ENCODE measurements at places on chromosomes 7 and 10.

DNA sequence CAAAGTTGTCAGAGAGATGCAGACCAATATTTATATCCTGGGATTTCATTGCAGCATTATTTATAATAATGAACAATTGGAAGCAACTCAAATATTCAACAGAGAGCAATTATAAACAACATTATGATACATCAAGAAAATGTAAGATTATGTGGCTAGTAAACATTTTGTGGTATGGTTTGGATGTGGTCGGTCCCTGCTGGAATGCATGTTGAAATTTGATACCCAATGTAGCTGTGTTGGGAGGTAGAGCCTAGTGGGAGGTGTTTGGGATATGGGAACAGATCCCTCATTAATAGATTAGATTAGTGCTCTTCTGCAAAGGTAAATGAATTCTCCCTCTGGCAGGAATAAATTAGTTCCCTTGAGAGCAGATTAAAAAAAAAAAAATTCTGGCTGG, 350.9 kb downstream of the ANKRD30A start:
- DNase-seq = no peak

GRCh38 chr10:97121041-97121440, 64.7 kb downstream of the SLIT1 start:
- DNase-seq = no peak

DNA sequence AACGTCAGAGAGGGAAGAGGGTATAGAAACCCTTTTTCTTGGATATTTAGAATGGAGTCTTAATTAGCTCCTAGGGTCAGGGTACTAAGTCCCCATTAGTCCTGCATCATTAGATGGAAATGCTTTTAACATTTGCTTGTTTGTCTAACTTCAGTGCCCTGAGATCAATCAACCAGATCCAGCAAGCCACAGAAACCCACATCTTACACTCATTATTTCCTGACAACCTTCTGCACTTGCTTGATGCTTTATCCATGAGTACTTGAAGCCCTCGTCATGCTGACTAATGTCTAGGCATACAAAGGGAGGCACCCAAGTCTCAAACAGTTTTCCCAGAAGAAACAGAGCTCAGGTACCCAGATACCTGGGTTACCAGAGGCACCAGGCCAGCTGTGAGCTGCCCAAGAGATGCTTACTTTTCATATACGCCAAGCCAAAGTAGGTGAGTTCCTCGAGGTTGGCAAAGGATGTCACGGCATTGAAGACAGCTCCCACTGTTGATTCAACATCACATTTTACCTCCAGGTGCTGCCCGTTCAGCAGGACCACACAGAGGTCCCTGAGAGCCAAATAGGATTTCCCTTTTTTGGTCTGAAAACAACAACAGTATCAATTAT, 42.7 kb downstream of the FRMPD2 start:
- DNase-seq = no peak

DNA sequence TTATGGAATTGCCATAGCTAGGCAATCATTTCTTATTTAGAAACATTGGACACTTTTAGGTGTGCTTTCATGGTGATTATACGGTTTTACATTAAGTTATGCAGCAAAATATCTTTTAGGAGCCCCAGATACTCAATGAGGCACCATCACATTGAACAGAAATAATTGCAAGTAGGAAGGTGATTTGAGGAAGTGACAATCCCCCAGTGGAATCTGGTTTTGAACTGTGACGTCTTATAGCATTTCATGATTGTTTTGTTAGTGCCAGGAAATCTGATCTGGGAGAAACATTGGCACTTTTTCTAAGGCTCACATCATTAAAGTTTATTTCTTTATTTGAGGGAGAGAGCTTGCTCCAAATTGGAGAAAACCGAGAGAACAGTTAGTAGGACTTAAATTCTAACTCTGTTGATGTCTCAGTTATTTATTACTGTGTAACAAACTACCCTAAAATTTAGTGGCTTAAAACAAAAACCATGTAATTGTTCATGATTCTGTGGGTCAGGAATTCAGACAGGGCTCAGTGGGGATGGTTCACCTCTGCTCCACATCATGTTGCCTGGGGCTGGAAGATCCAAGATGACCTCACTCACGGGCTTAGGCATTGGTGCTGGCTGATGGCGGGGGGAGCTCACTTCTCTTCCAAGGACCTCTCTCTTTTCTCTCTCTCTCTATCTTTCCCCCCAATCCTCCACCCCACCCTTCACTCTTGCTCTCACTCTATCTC, 78.2 kb upstream of the STEAP1B start:
- DNase-seq = peak; percentile 53

DNA sequence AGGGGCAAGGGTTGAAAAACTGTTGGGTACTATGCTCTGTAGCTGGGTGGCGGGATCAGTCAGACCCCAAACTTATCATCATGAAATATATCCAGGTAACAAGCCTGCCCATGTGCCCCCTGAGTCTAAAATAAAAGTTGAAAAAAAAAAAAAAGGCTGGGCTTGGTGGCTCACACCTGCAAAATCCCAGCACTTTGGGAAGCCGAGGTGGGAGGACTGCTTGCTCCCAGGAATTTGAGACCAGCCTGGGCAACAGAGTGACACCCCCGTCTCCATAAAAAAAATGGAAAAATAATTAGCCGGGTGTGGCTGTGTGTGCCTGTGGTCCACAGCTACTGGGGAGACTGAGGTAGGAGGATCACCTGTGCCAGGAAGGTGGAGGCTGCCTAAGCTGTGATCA, 83.5 kb downstream of the VIPR2 start:
- DNase-seq = no peak

DNA sequence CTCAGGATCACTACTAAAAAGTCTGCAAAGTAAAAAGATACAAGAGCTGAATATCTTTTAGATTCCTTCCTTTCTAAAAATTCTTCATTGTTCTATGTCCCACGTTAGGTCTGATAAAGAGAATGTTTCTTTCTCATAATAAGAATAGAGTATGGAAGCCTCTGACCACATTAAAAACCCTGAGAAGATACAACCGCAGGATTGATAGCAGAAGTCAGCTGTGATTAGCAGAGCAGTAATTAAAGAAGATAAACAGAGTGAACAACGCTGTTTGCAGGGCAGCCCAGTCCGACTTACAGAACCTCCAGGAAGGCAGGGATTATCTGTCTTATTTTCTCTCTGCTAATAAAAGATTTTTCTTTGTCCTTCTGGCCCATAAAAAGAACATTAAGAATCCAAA, 31.4 kb upstream of the PITRM1 start:
- no peak for DNase-seq

- DNase-seq = no peak
Measured at GRCh38 chr7:104980841-104981671, 32.9 kb upstream of the KMT2E start.

- peak; percentile 27 for DNase-seq
Measured at GRCh38 chr7:17663061-17663675, 277.1 kb downstream of the SNX13 start.

DNA sequence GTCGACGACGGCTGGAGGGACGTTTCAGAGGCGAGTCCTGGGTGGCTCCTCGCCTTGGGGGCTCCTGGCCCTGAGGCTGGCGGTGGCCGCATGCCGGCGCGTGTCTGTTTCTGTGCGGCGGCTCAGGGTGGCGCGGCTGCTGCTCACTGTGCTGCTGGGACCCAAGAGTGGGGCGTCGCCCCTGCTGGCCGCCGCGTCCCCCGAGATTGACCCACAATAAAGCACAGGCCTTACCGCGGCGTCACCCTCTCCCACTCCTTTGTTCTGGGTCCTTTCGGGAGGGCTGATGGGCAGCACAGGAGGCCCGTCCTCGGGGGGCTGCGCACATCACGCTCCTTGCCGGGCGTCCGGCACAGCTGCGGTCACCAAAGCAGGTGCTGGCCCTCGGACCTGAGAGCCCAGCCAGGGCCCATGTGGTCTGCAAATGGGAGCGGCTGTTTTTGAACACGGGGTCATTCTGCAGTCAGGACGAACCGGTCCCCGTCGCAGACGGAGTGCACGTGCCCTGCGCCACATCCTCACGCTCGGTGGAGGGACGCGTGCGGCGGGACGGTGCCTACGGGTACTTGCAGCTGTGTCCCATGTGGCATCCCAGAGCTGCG, 19.2 kb downstream of the GET4 start:
- no peak for DNase-seq

DNA sequence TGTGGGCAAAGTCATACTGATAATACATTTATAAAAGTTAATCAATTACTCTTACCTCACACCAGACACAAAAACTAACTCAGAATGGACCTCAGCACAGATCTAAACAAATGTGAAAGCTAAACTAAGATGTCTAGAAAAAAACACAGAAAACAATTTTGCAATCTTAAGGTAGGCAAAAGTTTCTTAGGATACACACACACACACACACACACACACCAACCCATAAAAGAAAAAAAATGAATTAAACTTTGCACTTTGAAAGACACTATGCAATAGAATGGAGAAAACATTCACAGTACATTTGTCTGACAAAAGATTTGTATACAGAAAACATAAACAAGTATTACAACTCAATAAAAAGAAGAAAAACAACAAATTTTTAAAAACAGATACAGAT, 70.8 kb upstream of the ZNRF2 start:
- no peak for DNase-seq

- peak; percentile 34 for DNase-seq
Measured at GRCh38 chr10:62093863-62094291, 174.8 kb downstream of the RTKN2 start.

GRCh38 chr7:150909200-150909995, 57.1 kb downstream of the AOC1 start:
- no peak for DNase-seq

DNA sequence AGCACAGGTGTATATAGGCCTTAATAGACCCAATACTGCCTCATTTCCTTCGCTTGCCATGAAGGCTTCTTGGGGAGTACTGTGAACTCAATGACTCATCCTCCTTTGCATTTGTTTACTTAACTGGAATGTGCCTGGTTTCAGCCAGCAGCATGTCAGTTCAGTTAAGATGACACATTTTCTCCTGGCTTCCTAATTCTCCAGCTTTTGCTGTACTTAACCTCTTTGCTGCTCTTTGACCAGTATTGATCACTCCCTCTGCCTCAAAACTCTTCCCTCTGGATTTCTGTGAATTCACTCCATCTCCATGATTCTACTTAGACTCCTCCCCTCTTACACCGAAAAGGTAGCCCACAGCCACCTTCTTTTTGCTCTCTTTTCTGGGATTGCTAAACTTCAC, 135.7 kb downstream of the MAGI2 start:
- no peak for DNase-seq

All from Calu3 (cell line).